ENCODE measurements at places on chromosomes 4 and X. TPM values are rescaled to one million over a fixed set of nuclear protein-coding genes. Genes with fewer than 3 reads are reported as not detected.
A peak's percentile ranks its signal among the peaks of the same experiment; 100 is the strongest.

Gene TENM3
- polyA plus RNA-seq = 9.2 TPM

Gene SH3TC1
- polyA plus RNA-seq = 0.67 TPM

GRCh38 chr4:42302348-42302747 lies 94.9 kb upstream of the SHISA3 start:
- no peak for DNase-seq

Gene SFRP2
- polyA plus RNA-seq = not detected

DNA sequence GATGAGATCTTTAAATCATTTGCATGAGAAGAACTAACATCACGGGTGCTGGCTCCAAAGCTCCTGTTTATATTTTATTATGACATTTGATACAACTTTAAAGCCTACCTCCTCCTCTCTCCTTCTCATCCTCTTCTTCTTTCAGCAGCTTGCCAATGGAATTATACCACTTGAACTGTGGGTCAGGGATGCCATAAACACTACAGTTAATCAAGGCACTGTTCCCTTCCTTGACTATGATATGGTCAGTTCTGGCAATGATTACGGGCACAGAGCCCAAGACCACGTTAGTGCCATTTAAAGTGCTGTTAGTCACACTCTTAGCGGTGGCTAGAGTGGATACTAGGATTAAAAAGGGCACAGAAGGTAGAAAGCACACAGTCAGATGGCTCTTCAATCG lies 20.7 kb downstream of the MFAP3L start:
- DNase-seq = no peak

- DNase-seq = no peak
These were observed 265.4 kb upstream of the MAGEB18 start for GRCh38 chrX:25872786-25873185.

GRCh38 chrX:154698630-154699248 lies 45.4 kb upstream of the CTAG2 start:
- no peak for DNase-seq

- no peak for DNase-seq
These were observed 24.2 kb downstream of the PCDH7 start for GRCh38 chr4:30744386-30744785.

Gene RHOXF1
- not detected for polyA plus RNA-seq

DNA sequence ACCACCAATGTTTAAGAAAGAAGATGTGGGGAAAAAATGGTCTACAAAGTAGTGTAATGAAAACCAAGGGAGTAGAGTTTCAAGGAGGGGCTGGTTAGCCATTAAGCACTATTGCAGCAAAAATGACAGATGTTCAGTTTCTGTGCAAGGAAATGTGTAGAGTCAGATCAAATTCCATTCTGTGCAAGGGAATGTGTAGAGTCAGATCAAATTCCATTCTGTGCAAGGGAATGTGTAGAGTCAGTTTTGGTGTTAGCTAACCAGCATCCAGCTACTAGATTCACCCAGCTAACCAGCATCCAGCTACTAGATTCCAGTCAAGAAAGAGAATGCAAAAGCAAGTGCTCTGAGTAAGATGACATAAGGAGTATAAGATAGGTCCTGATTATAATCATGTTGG lies 208.8 kb downstream of the COX18 start:
- DNase-seq = no peak

Gene BEX1
- polyA plus RNA-seq = 38.6 TPM

GRCh38 chr4:32672359-32672758 lies 1952.2 kb downstream of the PCDH7 start:
- no peak for DNase-seq

Gene ZBED1
- polyA plus RNA-seq = 21.8 TPM

DNA sequence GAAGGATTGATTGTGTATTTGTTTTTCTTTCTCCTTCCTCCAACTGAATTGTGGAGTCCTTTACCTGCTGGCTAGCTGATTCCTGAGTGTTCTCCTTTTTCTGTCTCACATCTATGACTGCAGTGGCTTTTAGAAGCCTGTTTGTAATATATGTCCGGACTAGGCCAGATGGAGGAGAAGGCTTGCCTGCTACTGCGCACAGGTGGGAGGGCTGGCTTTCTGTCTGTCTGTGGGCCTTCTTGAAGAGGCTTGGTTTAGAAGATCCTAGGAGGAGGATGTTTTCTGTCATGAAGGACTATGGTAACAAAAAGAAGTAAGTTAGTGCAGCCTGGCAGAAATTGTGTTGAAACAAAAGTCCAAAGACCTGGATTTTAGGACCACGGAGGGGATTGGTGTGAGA lies 8.5 kb downstream of the PPP1R3F start:
- DNase-seq = no peak

- DNase-seq = no peak
These were observed 607.4 kb upstream of the PITX2 start for GRCh38 chr4:111230265-111230664.

- no peak for DNase-seq
These were observed 118.3 kb downstream of the DNAAF6 start for GRCh38 chrX:107324493-107325310.

Gene MAGEA1
- not detected for polyA plus RNA-seq

Gene P2RY4
- 0.15 TPM for polyA plus RNA-seq

DNA sequence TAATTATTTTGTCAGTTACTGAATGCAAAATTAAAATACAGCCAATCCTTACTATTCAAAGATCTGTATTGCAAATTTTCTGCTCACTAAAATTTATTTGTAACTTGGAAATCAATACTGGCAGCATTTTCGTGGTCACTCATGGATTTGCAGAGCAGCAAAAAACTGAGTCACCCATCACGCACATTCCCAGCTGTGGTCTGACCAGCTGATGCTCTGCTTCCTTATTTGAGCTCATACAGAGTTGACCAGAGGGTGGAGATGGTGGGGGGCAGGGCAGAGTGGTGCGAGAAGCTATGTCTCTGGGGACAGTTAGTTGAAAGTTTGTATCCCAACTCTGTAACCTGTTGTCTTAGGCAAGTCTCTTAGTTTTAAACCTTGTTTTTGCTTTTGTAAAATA lies 214.8 kb downstream of the SPCS3 start:
- DNase-seq = peak; percentile 52

Measured in BJ (cell line).